ENCODE measurements at places on chromosomes 3 and 15. TPM values are rescaled to one million over a fixed set of nuclear protein-coding genes. Genes with fewer than 3 reads are reported as not detected.

UTS2B gene
- 0.34 TPM for total RNA-seq

STRIT1 gene
- not detected for total RNA-seq

DNA sequence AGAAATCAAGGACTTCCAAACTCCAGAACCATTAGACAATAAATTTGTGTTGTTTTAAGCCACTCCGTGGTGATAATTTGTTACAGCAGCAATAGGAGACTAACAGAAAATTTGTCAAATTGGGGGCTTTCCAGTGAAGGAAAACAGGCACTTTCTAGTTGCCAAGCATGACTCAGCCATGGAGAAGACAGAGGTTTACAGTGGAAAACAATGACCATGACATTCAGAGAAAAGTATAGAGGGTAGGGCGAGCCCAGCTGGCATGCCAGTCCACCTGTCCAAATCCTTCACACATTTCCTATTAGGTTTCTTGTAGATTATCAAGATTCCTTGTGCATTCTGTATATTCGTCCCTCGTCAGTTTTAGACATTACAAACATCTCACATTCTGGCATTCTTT is 24.9 kb downstream of the SLCO2A1 start:
- no peaks in the 10 kb centered on the region for H3K4me1 ChIP-seq
- DNase-seq, result no peak
- no peak overlapping the region for H3K4me3 ChIP-seq
- H3K27ac ChIP-seq, result no peak overlapping the region

DNA sequence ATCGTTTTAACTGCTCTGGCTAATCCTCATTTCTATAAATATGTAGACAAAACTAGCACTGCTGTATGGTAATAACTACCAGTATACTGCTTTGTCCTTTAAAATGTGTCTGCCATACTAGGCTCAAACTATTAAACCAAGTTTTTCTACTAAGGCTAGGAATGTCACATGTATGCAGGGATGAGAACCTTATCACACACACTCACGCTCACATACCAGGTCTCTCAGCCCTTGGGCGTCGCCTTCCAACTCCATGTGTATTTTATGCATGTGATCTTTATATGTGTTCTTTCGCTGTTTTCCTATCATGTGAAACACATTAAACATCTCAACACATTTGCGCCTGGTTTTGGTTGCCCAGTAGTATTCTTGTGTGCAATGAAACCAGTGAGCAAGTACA is 32.6 kb downstream of the ATP2C1 start:
- no peaks in the 10 kb centered on the region for H3K4me1 ChIP-seq
- DNase-seq, result no peak
- H3K27me3 ChIP-seq, result no peaks in the 10 kb centered on the region
- H3K27ac ChIP-seq, result no peak overlapping the region
- H3K36me3 ChIP-seq, result no peaks in the 10 kb centered on the region

GRCh38 chr3:55650011-55650410 is 162.9 kb upstream of the WNT5A start:
- H3K4me3 ChIP-seq, result no peak overlapping the region
- no peak overlapping the region for H3K27ac ChIP-seq
- no peaks in the 10 kb centered on the region for H3K27me3 ChIP-seq
- no peaks in the 10 kb centered on the region for H3K36me3 ChIP-seq

DNA sequence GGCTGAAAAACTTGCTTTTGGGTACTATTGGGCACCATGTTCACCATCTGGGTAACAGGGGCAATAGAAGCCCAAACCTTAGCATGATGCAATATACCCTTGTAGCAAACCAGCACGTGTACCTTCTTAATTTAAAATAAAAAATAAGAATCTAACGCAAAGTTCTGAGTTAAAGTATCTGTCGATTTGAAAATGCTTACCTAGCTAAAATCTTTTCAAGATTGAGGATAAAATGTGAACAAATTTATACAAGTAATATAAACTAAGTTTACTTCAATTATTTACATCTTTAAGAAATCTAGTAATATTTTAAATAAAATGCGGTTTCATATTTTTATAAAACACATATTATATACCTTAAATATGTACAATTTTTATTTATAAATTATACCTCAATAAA is 38.1 kb upstream of the IGF2BP2 start:
- no peaks in the 10 kb centered on the region for H3K4me1 ChIP-seq
- no peak for DNase-seq
- H3K27me3 ChIP-seq, result no peaks in the 10 kb centered on the region
- no peak overlapping the region for H3K4me3 ChIP-seq

- no peak overlapping the region for H3K27ac ChIP-seq
- no peaks in the 10 kb centered on the region for H3K4me1 ChIP-seq
- no peak overlapping the region for H3K4me3 ChIP-seq
- no peaks in the 10 kb centered on the region for H3K27me3 ChIP-seq
Measured at GRCh38 chr3:186472456-186473008, 71.6 kb downstream of the CRYGS start.

DNA sequence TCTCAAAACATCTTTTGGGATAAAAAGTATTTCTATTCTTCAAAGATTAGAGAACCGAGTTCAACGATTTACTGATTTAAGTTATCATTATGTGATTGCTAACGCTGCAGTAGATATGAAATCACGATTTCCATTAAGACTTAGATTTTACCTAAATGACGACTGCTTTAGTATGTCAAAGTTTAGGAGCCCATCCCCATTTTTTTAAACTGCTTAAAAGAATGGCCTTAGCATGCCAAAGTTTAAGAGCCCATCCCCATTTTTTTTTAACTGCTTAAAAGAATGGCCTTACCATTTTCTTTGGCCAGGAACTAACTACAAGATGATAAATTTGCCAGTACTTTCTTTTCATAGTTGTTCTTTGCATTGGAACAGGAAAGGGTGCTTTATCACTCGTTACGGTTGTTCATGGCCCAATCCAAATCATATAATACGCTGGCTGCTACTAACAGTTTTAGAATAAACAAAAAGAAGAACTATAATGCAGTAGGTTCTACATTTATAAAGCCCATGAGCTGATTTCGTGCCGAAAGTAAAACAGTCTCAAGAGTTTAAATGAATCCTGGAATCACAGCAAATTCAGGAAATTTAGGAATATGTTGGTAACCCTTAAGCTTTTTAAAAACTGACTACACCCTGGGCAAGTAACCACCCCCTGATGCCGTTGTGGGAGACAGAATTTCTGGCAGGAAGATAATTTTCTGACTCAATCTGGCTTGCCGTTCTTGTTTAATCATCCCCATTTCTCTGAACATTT is 869 bp upstream of the TSC22D2 start:
- no peak for DNase-seq
- peaks cover 20% of the 10 kb centered on the region for H3K36me3 ChIP-seq
- no peaks in the 10 kb centered on the region for H3K4me1 ChIP-seq
- peak overlapping the region; percentile 98 for H3K27ac ChIP-seq

- H3K4me1 ChIP-seq, result no peaks in the 10 kb centered on the region
- H3K27ac ChIP-seq, result no peak overlapping the region
- H3K4me3 ChIP-seq, result no peak overlapping the region
- no peaks in the 10 kb centered on the region for H3K36me3 ChIP-seq
- no peak for DNase-seq
- H3K27me3 ChIP-seq, result no peaks in the 10 kb centered on the region
Measured at GRCh38 chr3:31934018-31934417, 47.0 kb downstream of the OSBPL10 start.
